ENCODE measurements at places on chromosomes 4 and X.

DNA sequence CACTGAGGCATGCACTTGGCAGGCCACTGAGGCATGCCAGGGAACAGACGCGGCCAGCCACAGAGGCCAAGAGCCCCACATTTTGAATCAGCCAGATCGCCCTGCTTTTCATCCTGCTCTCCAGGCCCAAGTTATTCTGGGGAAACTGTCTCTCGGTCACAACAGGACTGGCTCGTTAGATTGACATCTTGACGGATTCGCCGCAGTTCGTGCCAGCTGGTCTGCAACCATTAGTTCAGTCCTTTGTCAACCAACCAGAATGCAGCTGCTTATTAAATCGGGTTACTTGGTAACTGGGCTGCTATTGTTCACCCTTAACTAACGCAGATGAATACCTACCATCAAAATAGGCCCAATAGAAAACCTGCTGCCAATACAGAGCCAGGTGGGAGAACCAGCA, 16.7 kb downstream of the CLDN34 start:
- DNase-seq: no peak

- DNase-seq: no peak
Measured at GRCh38 chr4:186226521-186227189, 652 bp upstream of the KLKB1 start.

- DNase-seq: no peak
Measured at GRCh38 chrX:76454456-76454927, 27.0 kb downstream of the MAGEE1 start.

- DNase-seq: no peak
Measured at GRCh38 chrX:153065389-153065788, 6.9 kb upstream of the PNMA6A start.

GRCh38 chrX:139094671-139095592, 383.4 kb upstream of the FGF13 start:
- no peak for DNase-seq

- no peak for DNase-seq
Measured at GRCh38 chr4:184313058-184313581, 95.4 kb upstream of the ENPP6 start.

DNA sequence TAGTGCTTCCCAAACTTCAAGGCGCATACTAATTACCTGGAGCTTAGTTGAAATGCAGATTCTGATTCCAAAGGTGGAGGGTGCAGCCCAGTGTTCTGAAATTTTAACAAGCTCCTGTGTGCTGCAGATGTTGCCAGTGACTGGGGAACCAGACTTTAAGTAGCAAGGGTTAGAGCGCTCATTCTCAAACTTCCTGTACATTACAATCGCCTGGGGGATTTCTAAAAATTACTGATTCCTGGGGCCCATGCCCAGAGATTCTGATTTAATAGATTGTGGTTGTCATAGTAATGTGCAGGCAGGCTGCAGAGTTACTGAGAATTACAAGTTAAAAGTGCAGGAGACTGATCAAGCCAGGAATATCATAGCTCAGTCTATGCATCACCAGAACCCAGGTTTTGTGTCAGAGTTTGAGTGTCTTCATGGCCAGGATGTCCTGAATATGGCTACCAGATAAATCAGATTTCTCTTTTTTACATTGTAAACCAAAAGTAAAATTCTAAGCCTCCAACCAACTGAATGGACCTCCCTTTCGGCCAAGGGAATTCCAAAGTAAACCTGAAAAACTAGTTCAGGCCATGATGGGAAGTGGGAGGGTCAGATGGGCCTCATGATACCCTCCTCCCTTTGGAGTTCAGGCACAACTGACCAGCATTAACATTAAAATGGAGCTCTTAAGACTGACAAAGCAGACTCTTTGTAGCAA, 121.6 kb downstream of the ATXN3L start:
- no peak for DNase-seq

DNA sequence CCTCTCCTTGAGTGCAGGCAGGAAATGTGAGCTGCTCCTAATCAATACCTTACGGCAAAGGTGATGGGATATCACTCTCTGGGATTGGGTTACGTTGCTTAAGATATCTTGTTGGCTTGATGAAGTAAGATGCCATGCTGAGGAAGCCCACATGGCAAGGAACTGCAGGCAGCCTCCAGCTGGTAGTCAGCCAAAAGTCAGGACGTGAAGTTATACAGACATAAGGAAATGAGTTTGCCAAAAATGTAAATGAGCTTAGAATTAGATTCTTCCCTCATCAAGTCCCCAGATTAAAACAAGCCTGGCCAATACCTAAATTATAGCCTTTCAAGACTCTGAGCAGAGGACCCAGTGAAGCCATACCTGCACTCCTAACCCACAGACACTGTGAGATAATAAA, 155.0 kb downstream of the QDPR start:
- no peak for DNase-seq

GRCh38 chr4:152613841-152614721, 65.7 kb downstream of the TMEM154 start:
- DNase-seq: no peak

DNA sequence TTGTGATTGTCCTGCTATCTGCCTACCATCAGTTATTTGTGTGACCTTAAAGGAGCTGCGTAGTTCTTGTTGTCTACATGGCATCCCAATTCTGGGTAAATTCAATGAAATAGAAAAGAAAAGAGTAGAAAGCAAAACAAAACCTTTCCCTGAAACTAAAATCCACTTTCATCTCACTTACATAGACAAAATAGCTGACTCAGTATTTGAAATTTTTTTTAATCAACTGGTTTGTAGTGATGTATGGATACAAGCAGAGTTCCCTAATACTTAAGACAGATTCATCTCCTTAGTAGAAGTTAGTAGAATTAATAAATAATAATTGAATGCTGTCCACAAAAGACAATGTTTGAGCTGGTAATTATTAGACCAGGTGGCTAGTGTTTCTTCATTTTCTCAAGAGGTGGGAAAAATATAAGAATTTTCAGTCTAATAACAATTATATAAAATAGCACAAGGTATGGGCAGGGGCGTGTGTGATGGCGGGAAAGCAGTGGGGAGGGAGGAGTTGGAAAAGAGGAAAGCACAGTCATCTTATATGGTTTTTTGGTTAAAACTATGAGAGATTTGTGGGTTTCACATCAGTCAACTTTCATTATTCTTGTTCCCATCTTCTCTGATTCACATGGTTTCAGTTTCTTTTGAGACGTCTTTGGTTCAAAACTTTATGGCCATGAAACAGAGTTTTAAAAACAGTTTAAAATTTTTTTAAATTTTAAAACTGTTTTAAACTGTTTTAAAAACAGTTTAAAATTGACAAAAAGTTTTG, 275.2 kb downstream of the SPRY1 start:
- no peak for DNase-seq

DNA sequence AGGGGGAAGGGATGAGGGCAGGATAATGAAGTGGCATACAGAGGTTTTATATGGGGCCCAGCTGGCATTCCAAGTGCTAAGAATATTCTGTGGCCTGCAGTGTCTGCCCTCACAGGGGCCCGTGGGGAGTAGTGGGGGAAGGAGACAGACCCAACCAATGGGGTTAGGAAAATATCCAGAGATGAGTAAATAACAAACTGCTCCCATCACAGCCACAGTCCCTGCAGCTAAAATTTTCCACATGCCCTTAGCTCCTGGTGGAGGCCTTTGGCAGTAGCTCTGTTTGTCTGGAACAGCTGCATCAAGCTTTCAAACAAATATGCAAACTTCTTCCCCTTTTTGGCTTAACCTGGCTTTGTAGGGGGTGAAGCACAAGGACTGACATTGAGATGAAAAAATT, 3.1 kb downstream of the SRPX2 start:
- DNase-seq: no peak

DNA sequence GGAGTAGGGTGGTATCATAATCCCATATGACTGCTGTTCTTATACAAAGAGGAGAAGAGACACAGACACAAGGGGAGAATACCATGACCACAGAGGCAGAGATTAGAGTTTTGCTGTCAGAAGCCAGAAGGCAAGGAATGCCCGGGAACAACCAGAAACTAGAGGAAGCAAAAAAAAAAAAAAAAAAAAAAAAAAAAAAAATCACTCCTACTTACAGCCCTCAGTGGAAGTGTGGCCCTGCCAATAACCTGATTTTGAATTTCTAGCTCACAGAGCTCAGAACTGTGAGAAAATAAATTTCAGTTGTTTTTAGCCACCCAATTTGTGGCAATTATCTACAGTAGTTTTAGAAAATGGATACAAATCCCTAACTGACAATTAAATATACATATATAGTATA, 30.4 kb upstream of the UBE2NL start:
- no peak for DNase-seq

GRCh38 chr4:138927072-138927471, 88.5 kb upstream of the NOCT start:
- no peak for DNase-seq

DNA sequence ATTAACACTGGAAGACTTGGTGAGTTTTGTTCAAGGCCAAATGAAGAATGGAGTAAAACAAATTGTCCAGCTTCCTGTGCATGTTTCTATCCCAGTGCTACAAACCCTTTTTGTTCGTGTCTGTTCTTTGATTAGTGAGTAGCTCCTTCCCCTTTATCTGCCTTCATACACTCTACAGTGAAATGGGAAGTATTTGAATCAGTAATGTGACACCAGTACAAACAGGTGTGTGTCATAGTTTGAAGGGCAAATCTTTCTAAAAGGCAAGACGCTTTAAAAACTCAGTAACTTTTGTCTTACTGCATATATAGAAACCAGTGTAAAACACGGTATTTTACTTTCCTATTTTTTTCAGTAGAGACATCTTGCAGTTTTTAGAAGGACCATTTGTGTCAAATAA, 5.9 kb downstream of the ARHGEF38 start:
- no peak for DNase-seq

- no peak for DNase-seq
Measured at GRCh38 chr4:56409511-56410090, 22.3 kb upstream of the AASDH start.

- no peak for DNase-seq
Measured at GRCh38 chr4:108888769-108889168, 125.9 kb upstream of the ETNPPL start.

GRCh38 chrX:39159921-39160507, 358.8 kb downstream of the MID1IP1 start:
- DNase-seq: no peak

DNA sequence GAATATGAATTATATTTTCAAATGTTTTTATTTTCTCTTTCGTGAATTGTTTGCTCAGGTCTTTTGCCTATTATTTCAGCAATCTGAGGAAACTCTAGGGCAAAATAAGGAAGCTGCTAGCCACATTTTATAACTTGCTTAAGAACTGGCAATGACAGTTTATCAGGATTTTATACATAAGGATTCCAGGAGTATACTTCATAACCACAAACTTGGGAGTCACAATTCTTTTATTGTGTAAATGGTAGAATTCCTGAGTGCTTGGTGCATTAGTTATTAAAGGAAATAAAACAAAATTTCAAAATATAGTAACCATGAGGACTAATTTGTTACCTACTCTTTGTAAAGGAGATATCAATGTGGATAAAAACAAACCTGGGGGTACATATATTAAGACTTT, 54.4 kb downstream of the PALLD start:
- DNase-seq: no peak

- DNase-seq: no peak
Measured at GRCh38 chr4:131613824-131614216, 1535.3 kb upstream of the PCDH10 start.

DNA sequence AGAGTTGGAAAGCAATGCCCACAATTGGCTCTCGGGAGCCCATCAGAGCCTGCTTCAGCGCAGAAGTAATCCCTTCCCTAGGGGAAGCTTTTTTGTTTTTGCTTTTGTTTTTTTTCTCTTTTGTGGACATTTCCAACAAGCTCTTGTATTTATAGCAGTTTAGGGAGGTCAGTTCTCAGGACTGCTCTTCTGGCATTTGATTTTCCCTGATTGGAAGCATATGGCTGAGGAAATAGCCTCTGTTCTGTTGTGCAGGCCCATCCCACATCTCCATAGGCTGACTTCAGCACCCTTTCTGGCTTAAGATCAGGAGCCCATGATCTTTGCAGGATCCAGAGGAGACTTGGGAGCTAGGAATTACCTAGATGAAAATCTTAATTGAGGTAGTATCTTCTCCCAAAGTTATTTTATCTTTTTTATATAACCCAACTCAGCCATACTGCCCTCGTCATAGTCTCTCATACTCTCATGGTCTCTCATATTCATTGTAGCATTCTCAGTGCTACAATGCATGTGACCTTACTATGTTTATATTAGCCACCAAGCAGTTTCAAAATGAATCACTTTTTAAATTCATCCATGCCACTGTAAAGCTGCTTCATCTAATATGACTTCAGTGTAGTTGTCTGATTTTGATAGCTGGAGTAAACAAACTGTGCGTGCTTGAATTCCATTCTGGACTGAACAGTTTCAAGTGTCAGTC, 16.7 kb downstream of the PAGE4 start:
- no peak for DNase-seq
